ENCODE measurements at places on chromosomes 11 and 22.

- H3K4me3 ChIP-seq, result no peak overlapping the region
- H3K4me1 ChIP-seq, result no peaks in the 10 kb centered on the region
- H3K36me3 ChIP-seq, result no peaks in the 10 kb centered on the region
These were observed 81.2 kb downstream of the WNT11 start for GRCh38 chr11:76124905-76125770.

DNA sequence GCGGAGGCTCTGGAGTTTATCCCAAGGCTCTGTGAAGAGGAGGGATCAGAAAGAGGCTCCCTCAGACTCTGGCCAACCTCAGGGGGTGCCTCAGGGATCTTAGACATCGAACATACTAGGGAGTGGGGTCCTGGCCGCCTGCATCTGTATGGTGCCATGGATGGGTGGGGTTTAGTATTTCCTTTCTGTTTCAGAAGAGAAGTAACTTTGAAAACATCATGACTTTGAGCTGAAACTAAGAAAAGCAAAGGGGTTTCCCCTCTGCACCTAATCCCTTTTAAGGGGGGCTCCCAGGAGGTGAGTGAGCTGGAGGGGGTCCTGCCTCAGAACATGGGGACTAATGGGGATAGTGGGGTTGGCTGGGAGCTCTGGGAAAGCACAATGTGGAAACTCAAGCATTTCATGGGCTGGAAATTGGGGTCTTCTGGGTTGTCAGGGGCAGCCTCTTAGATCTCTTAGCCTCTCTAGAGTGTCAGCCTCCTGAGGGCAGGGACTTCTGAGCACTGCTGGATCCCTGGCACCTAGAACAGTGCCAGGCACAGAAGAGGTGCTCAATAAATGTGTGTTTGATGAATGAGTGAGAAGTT lies 11.8 kb upstream of the SSTR3 start:
- peaks cover 13% of the 10 kb centered on the region for H3K4me1 ChIP-seq
- no peaks in the 10 kb centered on the region for H3K36me3 ChIP-seq
- H3K27me3 ChIP-seq, result no peaks in the 10 kb centered on the region

DNA sequence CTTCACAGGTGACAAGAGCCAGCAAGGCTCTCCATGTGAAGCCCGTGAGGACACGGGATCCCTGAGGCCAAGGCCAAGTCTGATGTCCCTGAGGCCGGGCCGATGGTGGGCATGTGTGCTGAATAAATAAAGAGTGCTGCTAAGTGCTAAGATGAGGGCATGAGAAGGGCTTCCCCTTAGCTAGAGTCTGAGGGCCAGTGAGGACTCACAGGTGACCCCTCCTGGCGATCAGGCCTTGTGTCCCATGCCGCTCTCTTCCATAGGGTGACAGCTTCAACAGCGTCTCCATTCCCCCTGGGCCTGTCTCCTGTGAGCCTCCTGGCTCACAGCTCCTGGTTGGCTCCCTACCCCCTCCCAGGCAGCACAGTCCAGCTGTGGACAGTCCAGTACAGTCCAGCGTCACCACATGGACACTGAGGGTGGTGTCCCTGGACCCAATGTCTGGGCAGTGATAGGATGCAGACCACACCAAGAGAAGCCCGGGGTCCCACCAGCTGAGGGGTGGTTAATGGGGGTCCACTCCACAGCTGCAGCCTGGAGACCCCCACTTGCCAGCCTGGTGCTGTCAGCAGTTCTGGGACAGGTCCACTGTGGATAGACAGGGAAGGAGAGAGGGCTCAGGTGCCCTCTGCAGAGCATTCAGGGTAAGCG lies 1033.2 kb downstream of the TBC1D22A start:
- no peak overlapping the region for H3K27ac ChIP-seq
- DNase-seq, result no peak
- H3K4me3 ChIP-seq, result no peak overlapping the region
- no peaks in the 10 kb centered on the region for H3K4me1 ChIP-seq
- no peaks in the 10 kb centered on the region for H3K27me3 ChIP-seq
- no peaks in the 10 kb centered on the region for H3K36me3 ChIP-seq

DNA sequence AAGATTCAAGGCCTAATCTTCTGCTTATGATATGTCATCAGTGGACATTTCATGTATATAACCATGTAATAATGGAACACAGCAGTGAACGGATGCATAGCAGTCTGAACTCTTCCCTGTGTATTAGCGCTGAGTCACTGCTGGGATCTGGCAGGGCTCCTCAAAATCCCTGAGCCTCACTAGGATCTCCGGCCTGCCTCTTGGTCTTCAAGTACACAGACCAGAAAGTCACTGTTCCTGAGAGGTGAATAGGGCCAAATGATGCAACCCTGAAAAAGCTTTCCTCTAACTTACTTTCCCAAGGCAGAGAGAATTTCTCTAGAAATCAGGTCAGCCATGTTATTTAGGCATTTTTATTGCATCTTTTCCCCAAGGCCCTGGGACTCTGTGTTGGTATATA lies 35.0 kb downstream of the POU2AF1 start:
- H3K27me3 ChIP-seq, result no peaks in the 10 kb centered on the region
- DNase-seq, result peak; percentile 45
- H3K36me3 ChIP-seq, result no peaks in the 10 kb centered on the region
- no peak overlapping the region for H3K4me3 ChIP-seq
- H3K27ac ChIP-seq, result peak overlapping the region; percentile 75

- DNase-seq, result no peak
- H3K4me3 ChIP-seq, result no peak overlapping the region
- no peak overlapping the region for H3K27ac ChIP-seq
- no peaks in the 10 kb centered on the region for H3K36me3 ChIP-seq
- H3K27me3 ChIP-seq, result peaks cover 26% of the 10 kb centered on the region
These were observed 67.9 kb upstream of the API5 start for GRCh38 chr11:43243927-43244326.

GRCh38 chr22:41234815-41235695 lies 5.7 kb downstream of the CHADL start:
- H3K36me3 ChIP-seq, result no peaks in the 10 kb centered on the region
- no peaks in the 10 kb centered on the region for H3K27me3 ChIP-seq
- no peaks in the 10 kb centered on the region for H3K4me1 ChIP-seq
- DNase-seq, result no peak
- no peak overlapping the region for H3K4me3 ChIP-seq

GRCh38 chr11:33769542-33769941 lies 4.8 kb downstream of the FBXO3 start:
- no peaks in the 10 kb centered on the region for H3K27me3 ChIP-seq
- H3K36me3 ChIP-seq, result peaks cover 20% of the 10 kb centered on the region
- H3K27ac ChIP-seq, result peak overlapping the region; percentile 49
- DNase-seq, result peak; percentile 33

- no peaks in the 10 kb centered on the region for H3K27me3 ChIP-seq
- no peaks in the 10 kb centered on the region for H3K4me1 ChIP-seq
- H3K36me3 ChIP-seq, result no peaks in the 10 kb centered on the region
- no peak overlapping the region for H3K4me3 ChIP-seq
- no peak for DNase-seq
- no peak overlapping the region for H3K27ac ChIP-seq
These were observed 3899.1 kb upstream of the OR11H1 start for GRCh38 chr22:11628651-11629511.

GRCh38 chr22:42156598-42156997 lies 26.0 kb upstream of the CYP2D6 start:
- no peak for DNase-seq
- H3K36me3 ChIP-seq, result 0 out of 2 replicates have a peak, but pooled peaks cover 10% of the 10 kb centered on the region
- no peaks in the 10 kb centered on the region for H3K4me1 ChIP-seq
- no peak overlapping the region for H3K27ac ChIP-seq

GRCh38 chr22:47086596-47087248 lies 324.3 kb downstream of the TBC1D22A start:
- no peak overlapping the region for H3K27ac ChIP-seq
- DNase-seq, result no peak
- no peaks in the 10 kb centered on the region for H3K4me1 ChIP-seq
- H3K27me3 ChIP-seq, result no peaks in the 10 kb centered on the region
- no peaks in the 10 kb centered on the region for H3K36me3 ChIP-seq

DNA sequence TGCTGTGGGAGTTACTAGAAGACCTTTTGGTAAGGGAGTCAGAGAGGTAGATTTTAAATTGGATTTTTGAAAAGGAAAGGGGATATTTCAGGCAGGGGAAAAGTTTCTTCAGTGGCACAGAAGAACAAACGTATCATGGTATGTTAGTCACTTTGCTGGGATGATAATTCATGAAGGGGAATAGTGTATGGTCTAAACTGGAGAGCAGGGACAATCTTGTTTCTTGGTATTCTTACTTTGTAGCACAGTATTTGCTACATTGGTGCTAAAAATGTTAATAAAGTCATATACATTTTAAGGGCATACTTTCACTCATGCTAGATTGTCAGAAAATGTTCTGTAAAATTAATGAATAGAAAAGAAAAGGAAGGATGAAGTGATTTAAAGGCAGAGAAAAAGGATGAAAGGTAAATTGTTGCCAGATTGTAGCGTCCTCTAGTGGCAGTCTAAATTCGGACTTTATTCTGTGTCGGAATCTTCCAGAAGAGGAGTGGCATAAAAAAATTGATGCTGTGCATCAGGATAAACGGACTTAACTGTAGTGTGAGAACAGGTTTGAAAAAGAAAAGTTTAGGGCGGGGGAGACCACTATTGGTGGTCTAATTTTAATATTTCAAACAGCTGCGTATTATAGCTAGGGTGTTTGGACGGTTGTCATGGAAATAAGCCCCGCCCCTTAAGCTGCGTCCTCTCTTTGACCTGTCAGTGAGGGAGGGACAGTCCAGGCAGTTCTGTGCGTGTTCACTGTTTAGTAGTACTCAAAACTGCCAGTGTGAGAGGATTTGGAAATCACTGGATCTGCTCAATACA lies at the start of gene BCO2:
Gene BCO2, plus strand, starts transcription at position 724 of the 810 bp plus-strand sequence. CDS start 90 bp downstream, outside the sequence.
- peak within 1 kb of the TSS; percentile 47 for H3K4me3 ChIP-seq
- H3K27me3 ChIP-seq, result no peaks in the 10 kb centered on the region
- peak; percentile 77 for DNase-seq
- H3K27ac ChIP-seq, result no peak within 1 kb of the TSS
- no peaks in the 10 kb centered on the region for H3K36me3 ChIP-seq

DNA sequence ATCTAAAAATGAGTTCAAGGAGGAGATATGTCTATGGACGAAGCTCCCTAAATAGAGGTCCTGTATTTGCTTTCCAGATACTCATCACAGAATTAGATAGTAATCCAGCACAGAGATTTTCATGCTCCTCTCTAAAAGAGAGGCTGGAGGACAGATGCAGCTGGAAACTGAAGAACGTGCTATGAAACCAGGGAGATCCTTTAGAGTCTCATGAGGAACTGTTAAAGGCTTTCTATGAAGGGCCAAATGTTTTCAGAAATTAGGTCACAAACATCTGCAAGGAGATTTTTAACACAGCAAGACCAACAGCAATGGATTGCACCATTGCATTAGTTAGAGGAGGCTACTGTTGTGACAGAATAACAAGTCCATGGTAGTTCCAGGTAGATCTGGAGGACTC lies 95.6 kb upstream of the ARHGAP20 start:
- H3K4me3 ChIP-seq, result no peak overlapping the region
- no peak overlapping the region for H3K27ac ChIP-seq
- H3K36me3 ChIP-seq, result no peaks in the 10 kb centered on the region
- H3K4me1 ChIP-seq, result no peaks in the 10 kb centered on the region

DNA sequence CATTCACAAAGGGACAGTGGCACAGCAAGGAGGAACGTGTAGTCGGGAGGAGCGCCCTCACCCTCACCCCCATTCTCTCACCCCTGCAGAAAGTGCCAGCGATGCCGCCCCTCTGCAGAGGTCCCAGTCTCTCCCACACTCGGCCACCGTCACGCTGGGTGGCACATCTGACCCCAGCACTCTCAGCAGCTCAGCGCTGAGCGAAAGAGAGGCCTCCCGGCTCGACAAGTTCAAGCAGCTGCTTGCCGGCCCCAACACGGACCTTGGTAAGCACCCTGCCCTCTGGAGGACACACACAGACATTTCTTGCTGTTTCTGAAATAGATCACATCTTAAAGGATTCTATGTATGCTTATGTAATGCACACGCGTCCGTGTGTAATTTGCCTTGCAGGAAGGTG lies 34.9 kb downstream of the TBC1D22A start:
- DNase-seq, result no peak
- no peaks in the 10 kb centered on the region for H3K4me1 ChIP-seq
- no peak overlapping the region for H3K4me3 ChIP-seq
- peaks cover 8% of the 10 kb centered on the region for H3K36me3 ChIP-seq

GRCh38 chr11:11400635-11401232 lies 47.7 kb upstream of the CSNK2A3 start:
- H3K4me1 ChIP-seq, result no peaks in the 10 kb centered on the region
- no peak for DNase-seq
- H3K27me3 ChIP-seq, result peaks cover 48% of the 10 kb centered on the region
- H3K36me3 ChIP-seq, result no peaks in the 10 kb centered on the region

DNA sequence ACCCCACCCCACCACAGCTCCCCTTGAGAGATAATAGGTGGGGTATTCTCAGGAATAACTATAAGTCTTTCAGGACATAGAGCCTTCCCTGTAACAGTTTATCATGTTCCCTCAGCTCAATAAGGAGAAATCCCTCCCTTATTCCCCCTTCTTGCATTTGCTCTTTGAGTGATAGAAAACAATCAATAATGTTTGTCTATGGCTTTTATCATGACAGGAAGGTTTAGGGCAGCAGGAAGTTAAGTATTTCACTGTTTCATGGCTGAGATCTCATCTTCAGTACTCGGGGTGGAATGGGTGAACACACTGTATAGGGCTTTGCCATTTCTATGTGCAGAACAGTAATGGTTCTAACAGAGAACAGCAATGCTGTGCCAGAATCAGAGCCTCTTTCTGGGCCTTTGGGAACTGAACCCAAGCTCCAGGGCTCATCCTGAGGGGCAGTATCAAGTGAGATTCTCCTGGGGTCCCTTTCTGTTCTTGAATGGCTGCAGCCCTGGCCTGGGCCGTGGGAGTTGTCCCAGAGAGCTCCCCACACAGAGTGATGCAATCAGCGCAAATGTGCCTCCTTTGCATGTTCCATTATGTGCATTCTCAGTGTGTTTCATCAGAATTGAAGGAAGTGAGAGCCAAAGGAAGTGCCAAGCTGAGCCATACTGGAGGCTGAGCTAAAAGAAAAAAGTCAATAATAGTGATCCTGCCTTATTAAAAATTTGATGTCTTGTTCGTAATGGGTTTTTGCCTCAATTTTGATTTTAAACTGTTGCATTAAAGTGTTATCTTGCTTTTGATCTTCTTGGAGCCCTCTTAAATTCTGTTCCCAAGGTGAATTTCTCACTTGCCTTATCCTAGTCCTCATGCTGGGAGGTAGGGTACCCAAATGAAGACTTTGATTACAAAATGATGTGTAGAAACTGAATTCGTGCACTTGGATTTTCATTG lies 2.9 kb upstream of the CYP2R1 start:
- H3K27me3 ChIP-seq, result no peaks in the 10 kb centered on the region
- H3K4me3 ChIP-seq, result no peak overlapping the region
- no peaks in the 10 kb centered on the region for H3K36me3 ChIP-seq
- peaks cover 7% of the 10 kb centered on the region for H3K4me1 ChIP-seq
- DNase-seq, result no peak
- no peak overlapping the region for H3K27ac ChIP-seq

DNA sequence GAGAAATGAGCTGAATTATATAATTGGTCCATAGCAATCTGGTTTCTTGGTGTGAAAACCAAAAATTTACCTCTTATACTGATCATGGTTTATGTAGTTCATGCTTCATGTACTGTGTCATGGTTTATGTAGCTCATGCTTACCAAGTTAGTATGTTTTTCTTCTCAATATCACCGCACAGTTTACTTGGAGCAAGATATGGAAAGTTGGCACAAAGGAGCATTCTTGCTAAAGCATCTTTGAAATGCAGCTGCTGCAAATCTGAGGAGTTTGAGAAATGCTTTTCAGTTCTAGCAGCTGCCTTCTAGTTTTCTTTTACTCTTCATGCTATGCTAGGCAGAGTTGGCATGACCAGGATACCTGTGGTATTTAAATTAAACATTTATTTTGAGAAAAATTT lies 4.5 kb downstream of the OR10G7 start:
- no peak for DNase-seq
- peaks cover 5% of the 10 kb centered on the region for H3K27me3 ChIP-seq
- no peaks in the 10 kb centered on the region for H3K36me3 ChIP-seq
- H3K4me1 ChIP-seq, result no peaks in the 10 kb centered on the region
- no peak overlapping the region for H3K27ac ChIP-seq
- H3K4me3 ChIP-seq, result no peak overlapping the region
